ENCODE measurements at places on chromosomes 4 and X. TPM values are rescaled to one million over a fixed set of nuclear protein-coding genes. Genes with fewer than 3 reads are reported as not detected.

GRCh38 chrX:99653352-99653751 is 756.7 kb downstream of the PCDH19 start:
- no peak for DNase-seq

- DNase-seq: no peak
These were observed 144.8 kb downstream of the CEP135 start for GRCh38 chr4:56093576-56093975.

Gene USO1
- 23.7 TPM for total RNA-seq

Gene ARSJ
- total RNA-seq: under 0.01 TPM
